ENCODE measurements at places on chromosomes 1 and 21. TPM values are rescaled to one million over a fixed set of nuclear protein-coding genes. Genes with fewer than 3 reads are reported as not detected.

Gene C4BPB
- polyA plus RNA-seq = 1.0 TPM

Gene INSRR
- 1.6 TPM for polyA plus RNA-seq

Gene CD101
- polyA plus RNA-seq = 2.5 TPM

Gene C1orf210
- 23.7 TPM for polyA plus RNA-seq

Gene USP48
- 71.2 TPM for polyA plus RNA-seq

Gene AKR7A2
- 97.1 TPM for polyA plus RNA-seq

Gene CFHR1
- polyA plus RNA-seq = 0.14 TPM

Gene MYCL
- polyA plus RNA-seq = 8.1 TPM

Gene APH1A
- 187 TPM for polyA plus RNA-seq

Gene S100A9
- 29.4 TPM for polyA plus RNA-seq

Gene RXFP4
- 0.09 TPM for polyA plus RNA-seq

Gene LEPROT
- polyA plus RNA-seq = 150 TPM

Gene CFHR2
- polyA plus RNA-seq = not detected

Gene SESN2
- polyA plus RNA-seq = 19.9 TPM

Gene KRTAP19-3
- polyA plus RNA-seq = not detected

Gene CD2
- 0.28 TPM for polyA plus RNA-seq

Gene S100A7
- polyA plus RNA-seq = 0.61 TPM

Gene OR2L2
- polyA plus RNA-seq = 0.14 TPM

Gene F3
- 35.5 TPM for polyA plus RNA-seq

Gene DCDC2B
- polyA plus RNA-seq = 0.98 TPM

Gene FMO4
- 25.4 TPM for polyA plus RNA-seq

Gene CD48
- polyA plus RNA-seq = 1.5 TPM

Gene COL11A1
- polyA plus RNA-seq = 7.9 TPM

Gene FMO5
- polyA plus RNA-seq = 6.5 TPM

Gene OR2W3
- 0.21 TPM for polyA plus RNA-seq

Gene NHLH1
- 0.24 TPM for polyA plus RNA-seq

Gene ASCL5
- 0.15 TPM for polyA plus RNA-seq

Gene RNASEL
- polyA plus RNA-seq = 14.2 TPM

Gene GSTM1
- polyA plus RNA-seq = 105 TPM

Gene LCE1F
- not detected for polyA plus RNA-seq
